Stimulated activated effector memory CD8-positive, alpha-beta T cell treated with anti-CD3 and anti-CD28 coated beads, Interleukin-12 subunit alpha, Interleukin-12 subunit beta, amount 100 ng/mL, for 72 hours (primary cell): ENCODE measurements at places on chromosomes 7 and 10.

- no peak for DNase-seq
These were observed 52.8 kb downstream of the CFAP46 start for GRCh38 chr10:132889556-132889955.

GRCh38 chr10:86245015-86245394 is 121.6 kb downstream of the GRID1 start:
- DNase-seq: no peak

DNA sequence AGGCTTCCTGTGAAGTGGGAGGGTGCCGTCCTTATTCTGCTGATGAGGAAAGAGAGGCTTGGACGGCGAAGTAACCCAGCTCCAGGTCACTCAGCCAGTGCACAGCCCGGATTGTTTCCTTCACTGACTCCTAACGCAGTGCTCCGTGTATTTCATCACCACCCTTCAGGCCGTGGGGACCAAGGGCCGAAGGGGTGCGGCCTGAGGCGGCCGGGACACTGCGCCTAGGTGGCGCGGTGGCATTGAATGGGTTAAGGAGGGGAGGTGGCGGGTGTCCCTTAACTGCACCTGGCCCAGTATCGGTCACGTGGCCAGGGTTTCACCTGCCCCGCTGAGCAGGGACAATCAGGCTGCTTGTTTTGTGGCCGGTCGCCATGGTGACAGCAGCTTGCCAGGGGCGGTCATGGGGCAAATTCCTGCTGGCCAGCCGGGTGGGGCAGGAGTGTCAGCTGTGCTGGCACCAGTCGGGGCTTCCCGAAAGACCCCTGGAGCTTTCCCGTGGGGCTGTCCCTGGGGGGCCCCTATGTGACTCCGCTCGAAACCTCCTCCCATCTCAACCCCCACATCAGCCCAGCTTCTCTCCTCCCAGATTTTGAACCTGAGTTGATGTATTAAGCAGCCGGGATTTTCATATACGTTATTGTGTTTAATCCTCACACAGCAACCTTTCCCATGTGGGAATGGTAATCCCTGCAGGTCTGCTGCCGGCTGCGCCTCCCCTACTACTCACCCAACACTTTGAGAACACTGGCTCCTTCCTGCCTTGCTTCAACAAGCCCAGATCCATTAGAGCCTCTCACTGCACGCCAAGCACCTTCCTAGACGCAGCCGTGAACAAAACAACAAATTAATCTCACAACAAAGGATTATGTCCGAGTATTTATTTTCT is 4.4 kb upstream of the ABHD11 start:
- no peak for DNase-seq

- DNase-seq: no peak
These were observed 73.6 kb downstream of the CCSER2 start for GRCh38 chr10:84401854-84402611.

GRCh38 chr7:129361771-129362170 is 72.5 kb upstream of the STRIP2 start:
- no peak for DNase-seq

GRCh38 chr7:116653646-116654045 is 18.4 kb upstream of the MET start:
- no peak for DNase-seq

- no peak for DNase-seq
These were observed 506.4 kb upstream of the C7orf33 start for GRCh38 chr7:148084138-148084537.

- no peak for DNase-seq
These were observed 82.9 kb downstream of the ELFN1 start for GRCh38 chr7:1752771-1753563.

DNA sequence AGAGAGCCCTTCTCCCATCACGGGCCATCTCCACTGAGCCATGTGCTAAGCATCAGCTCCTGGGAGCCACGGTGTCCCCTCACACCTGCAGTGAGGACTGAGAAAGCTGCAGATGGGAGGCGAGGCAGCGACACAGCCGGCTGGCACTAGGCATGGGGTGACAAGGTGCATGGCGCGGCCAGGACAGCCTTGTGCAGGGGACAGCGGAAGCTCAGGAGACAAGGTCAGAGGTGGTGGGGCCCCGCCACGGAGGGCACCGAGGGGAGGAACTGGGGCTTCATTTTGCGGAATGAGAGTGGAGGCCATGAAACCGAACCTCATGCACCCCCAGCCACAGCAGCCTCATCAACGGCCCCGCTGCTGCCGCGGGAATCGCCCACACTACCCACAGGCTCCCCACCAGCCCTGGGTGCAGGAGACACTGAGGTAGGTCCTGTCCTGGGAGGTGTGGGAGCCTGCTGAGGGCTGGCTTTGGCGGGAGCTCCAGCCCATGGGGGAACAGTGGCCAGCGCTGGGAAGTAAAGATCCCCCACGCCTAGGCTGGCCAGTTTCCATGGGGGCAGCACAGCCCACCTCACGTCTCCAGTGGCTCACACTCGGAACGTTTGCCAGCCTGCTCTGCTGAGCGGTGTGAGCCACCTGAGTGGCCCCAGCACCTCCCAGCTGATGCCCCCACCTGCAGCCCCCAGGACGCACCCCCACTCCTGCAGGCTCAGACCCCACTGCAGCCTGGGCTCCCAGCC is 71.2 kb upstream of the INSIG1 start:
- no peak for DNase-seq
